ENCODE measurements at places on chromosomes 2 and 18.

DNA sequence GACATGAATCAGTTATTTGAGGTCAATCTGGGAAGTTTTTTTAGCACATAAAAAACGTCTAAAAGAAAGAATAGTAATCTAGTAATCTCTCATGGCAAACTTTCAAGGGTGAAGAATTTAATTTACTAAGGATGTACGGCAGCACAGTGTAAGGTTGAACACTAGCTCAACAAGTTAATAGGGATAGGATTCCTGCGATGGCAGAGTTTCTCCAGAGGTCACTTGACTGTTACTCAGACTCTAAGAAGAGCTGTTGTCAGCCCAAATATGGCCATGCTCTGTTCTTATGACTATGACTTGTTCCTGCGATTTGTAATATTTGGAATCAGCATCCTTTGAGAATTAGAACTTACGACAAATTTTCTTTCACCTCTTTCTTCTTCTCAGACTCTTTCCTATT, 553.3 kb upstream of the TNP1 start:
- peak; percentile 48 for DNase-seq

DNA sequence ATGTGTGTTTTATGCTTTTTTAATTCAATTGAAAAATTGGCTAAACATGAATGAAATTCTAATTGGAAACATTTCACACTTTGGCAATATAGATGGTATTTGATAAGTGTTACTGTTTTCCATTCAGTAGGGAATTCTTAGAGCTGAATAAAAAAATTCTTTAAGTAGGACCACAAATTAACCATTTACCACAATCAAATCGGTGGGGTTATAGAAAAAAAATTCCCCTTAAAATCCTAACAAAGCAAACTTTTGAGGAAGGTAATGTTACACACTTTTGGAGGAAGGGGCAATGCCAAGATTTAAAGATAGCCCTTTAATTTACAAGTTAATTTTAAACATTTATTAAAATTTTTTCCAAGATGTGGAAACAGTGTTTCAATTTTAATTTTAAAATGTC, 279.0 kb upstream of the FIGN start:
- DNase-seq: no peak

- no peak for DNase-seq
Observed at GRCh38 chr2:1910592-1911246, 166.4 kb upstream of the PXDN start.

DNA sequence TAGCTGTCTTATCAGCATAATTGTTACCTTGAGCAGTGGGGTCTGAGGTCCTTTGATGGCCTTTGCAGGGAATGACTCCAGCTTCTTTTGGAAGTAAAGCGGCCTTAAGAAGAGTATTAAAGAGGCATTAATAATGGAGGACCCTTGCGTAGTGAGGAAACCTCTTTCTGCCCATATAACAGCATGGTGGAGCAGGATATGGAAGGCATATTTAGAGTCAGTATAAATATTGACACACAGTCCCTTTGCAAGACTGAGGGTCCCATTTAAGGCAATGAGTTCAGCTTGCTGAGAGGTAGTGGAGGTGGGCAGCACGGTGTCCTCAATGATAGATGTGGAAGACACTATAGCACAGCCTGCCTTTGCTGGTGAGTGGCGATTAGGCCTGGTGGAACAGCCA, 32.7 kb downstream of the NCL start:
- no peak for DNase-seq

- no peak for DNase-seq
Observed at GRCh38 chr2:113692698-113693428, 63.6 kb downstream of the SLC35F5 start.

Data from fibroblast of lung (primary cell).